ENCODE measurements at places on chromosomes 6 and 20.

- peak; percentile 30 for DNase-seq
Observed at GRCh38 chr6:4134841-4135664, at the start of gene ECI2. Gene ECI2, minus strand, starts transcription at chr6:4135575. Its CDS starts 15 bp downstream, at chr6:4135560.

DNA sequence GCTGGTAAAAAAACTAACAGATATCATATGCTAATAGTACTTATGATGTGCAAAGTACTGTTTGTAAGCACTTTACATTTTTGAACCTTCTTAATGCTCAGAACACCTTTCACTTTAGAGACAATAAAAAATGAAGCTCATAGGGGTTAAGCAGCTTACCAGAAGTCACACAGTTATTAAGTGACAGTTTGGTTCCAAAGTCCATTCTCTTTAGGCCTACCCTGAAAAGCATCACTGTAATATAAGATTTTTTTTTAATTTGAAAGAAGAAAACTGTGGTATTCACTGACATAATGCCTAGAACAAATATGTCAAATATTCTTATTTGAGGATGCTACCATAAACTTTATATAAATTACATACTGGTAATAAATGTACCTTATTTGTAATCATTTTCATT is 127.6 kb upstream of the RUNX2 start:
- no peak for DNase-seq

- DNase-seq: peak; percentile 93
Observed at GRCh38 chr20:60249436-60249835, 291.2 kb downstream of the CDH26 start.

- no peak for DNase-seq
Observed at GRCh38 chr6:28871335-28872156, 52.2 kb downstream of the TRIM27 start.

DNA sequence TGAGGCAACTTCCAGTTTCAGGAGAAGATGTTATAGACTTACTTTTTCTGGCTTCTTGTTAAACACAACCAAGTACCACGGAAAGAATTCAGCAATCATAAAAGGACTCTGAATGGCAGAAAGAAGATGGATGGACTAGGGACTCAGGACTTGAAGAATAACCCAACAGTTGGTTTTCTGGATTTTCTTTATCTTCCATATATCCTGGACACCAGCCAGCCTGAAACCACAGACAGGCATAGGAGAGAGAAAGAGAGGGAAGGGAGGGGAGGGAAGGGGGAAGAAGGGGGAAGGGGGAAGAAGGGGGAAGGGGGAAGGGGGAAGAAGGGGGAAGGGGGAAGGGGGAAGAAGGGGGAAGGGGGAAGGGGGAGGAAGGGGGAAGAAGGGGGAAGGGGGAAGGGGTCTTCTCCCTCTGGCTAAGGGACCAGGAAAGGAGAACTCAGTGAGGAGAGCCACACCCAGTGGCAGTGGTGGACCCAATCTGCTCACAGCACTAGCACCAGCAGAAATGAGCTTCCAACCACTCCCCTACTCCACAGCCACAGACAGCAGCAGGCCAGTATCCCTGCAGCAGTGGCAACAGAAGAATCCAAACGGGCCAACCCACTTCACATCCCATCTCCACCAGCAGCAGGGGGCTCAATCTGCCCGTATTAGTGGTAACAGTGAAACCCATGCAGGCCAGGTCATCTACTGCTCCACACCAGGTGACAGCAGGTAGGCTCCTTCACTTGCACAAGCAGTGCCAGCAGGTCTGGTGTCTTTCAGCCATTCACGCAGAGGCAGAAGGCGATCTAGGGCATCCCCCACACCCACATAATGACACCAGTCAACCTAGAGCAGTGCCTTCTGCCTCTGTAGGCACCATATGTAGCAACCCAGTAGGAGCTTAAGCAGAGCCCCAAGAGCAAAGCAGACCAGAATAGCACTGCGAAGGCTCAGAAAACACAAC is 78.6 kb downstream of the TRMT6 start:
- no peak for DNase-seq

GRCh38 chr6:33820243-33820642 is 16.4 kb upstream of the MLN start:
- no peak for DNase-seq
